ENCODE measurements at places on chromosomes 11 and 22.

- no peak for DNase-seq
Measured at GRCh38 chr11:85827748-85828639, 17.1 kb upstream of the SYTL2 start.

DNA sequence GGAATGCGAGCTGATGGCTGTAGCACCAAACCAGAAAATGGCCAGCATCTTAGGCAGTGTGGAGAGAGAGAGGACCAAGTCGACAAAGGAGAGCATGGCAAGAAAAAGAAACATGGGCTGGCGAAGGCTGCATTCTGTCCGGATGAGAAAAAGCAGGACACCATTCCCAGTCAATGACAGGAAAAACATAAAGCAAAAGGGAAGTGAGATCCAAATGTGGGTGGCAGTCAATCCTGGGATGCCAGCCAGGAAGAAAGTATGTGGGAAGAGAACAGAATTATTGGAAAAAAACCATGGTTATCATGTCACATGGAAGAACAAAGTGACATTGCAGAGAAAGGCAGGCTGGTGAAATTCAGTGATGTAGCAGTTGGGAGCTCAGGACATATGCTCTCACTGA is 36.9 kb upstream of the OR56A1 start:
- DNase-seq: no peak

GRCh38 chr11:61551634-61552033 is 29.2 kb downstream of the SYT7 start:
- DNase-seq: no peak

DNA sequence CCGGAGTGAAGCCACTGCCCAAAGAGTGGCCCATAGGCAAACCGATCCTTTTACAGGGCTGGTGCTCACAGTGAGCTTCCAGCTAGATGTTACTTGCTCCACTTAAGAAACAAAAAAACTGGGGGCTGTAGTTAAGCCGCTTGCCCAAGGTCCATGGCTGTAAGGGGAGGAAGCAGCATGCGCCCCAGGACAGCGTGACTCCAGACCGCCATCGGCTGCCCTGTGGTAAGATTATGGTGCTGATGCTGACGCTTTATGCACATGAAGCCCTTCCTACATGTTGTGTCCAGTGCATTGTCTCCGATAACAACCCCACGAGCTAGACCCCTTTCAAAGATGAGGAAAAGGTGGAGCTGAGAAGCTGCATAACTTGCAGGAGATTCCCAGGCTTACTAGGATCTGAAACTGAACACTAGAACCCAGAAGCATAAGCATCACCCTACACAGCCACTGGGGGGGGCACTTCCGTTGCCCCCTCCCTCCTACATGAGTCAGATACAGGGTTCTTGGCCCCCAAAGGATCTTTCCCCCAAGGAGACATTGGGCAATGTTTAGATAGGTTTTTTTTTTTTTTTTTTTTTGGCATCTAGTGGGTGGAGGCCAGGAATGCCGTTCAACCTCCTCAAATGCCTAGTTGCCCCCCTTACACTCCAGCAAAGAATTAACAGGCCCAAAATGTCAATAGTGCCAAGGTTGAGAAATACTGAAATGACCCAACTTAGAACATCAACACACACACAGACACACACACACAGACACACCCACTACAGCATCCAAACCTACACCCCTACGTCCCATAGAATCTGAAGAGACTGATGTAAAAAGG is 53.9 kb downstream of the MN1 start:
- DNase-seq: no peak

GRCh38 chr22:21082248-21082647 is 36.5 kb downstream of the LRRC74B start:
- DNase-seq: no peak

DNA sequence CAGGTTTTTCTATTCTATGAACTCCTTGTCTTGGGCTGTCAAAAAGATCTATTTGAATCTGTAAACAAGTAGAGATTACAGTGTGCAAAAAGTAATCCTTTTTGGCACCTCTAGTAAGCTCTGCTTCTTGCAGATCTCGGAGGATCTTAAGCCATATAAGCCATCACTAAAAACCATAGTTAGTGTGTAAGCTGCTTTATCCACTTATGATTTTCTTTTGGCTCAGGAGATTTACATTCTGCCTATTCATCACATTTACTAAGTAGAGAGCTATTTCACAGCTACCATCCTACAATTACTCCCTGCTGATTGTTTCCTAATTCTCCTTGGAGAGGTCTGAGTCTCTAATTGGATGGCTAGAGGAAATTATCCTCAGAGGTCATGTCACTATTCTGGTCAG is 385.7 kb downstream of the AASDHPPT start:
- no peak for DNase-seq

DNA sequence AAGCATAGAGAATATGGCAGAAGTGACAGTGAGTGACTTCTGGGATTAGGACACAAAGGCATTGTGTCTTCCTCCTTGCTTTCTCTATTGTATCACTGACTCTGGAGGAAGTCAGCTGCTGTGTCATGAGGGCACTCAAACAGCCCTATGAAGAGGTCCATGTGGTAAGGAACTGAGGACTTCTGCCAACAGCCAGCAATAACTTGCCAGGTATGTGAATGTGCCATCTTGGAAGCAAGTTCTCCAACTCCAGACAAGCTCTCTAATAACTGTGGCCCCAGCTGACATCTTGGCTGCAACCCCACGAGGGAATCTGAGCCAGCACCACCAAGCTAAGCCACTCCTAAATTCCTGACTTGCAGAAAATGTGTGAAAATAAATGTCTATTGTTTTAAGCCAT is 83.6 kb upstream of the ZBED5 start:
- no peak for DNase-seq

DNA sequence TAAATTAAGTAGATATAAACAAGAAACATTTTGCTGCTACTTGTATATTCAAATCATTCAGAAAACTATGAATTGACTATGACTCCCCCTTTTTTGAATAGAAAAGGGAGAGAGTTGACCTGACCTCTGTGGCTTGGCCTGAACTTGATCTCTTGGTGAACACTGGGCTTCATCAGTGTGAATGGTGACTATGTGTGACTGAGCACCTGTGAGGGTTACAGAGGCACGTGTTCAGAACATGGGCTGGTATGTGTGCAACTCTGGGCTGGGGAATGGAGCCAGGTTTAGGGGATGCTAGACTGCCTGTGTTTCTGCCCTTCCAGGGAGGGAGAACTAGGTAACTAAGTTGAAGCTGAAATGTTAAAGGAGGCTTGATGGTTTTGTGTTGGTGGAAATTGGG is 29.2 kb downstream of the HSD17B12 start:
- no peak for DNase-seq

GRCh38 chr11:102251423-102251822 is 65.9 kb upstream of the BIRC3 start:
- no peak for DNase-seq

DNA sequence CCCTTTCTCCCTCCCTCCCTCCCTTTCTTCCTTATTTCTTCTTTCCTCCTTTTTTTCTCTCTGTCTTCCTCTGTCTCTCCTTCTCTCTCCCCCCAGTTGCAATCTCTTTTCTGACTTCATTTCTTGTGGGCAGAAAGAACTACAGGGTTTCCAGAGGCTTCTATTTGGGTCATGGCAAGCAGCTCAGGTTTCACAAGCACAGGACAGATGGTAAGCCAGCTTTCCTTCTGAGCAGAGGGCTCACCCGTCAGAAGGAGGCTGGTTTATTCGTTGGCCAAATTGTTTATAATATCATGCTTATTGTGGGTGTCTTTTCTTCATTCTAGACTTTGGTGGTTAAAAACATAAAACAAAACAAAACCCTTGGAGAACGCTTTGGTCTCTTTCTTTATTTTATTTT is 58.9 kb upstream of the CLMP start:
- no peak for DNase-seq

GRCh38 chr22:19448076-19448607 is 631 bp upstream of the C22orf39 start:
- peak; percentile 24 for DNase-seq

DNA sequence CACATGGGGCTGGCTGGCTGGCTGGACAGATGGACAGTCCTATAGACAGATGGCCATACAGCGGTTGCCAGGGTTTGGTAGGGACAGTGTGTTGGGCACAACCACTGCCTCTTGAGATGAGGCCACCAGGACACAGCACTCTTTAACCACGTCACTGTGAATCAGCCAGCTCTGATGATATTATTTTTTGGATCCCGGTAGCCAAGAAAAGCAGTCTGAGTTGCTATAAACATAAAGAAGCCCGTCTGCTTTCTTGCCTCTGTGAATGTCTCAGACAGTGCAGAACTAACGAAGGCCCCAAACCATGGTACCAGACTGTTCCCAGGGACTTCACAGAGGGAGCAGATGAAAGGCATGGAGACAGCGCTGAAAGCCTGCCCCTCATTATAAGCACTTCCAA is 115.9 kb upstream of the CSNK2A3 start:
- no peak for DNase-seq

- no peak for DNase-seq
Measured at GRCh38 chr11:92753161-92753560, 216.3 kb upstream of the MTNR1B start.

DNA sequence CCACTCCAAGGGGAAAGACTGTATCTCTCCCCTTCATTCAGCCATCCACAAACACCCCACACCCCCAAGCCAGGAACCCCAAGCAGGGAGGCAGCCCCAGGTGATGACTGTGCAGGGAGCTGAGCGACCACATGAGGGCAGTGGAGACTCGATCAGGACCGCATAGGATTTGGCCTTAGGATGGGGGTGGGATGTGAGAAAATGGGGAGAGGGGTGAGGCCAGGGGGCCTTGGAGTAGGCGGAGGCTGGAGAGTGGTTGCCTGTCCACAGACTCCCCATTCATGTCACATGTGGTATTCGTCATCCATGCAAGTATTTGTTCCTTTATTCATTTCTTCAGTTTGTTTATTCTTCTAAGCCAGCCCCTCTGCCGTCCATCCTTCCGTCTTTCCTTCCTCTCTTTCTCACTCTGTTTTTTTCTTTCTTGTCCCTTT is 2.7 kb upstream of the RHOD start:
- no peak for DNase-seq

GRCh38 chr11:12587333-12587991 is 86.8 kb upstream of the TEAD1 start:
- DNase-seq: no peak

GRCh38 chr11:73121692-73122091 is 20.4 kb downstream of the FCHSD2 start:
- no peak for DNase-seq

DNA sequence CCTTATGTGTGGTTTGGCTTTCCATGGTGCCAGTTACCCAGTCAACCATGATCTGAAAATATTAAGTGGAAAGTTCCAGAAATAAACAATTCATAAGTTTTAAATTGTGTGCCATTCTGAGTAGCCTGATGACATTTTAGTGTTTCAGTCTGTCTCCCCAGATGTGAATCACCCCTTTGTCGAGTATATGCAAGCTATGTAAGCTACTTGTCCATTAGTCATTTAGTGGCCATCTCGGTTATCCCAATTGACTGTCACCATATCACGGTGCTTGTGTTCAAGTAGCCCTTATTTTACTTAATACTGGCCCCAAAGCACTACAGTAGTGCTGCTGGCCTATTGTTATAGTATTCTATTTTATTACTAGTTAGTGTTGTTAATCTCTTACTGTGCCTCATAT is 44.9 kb downstream of the ATG16L2 start:
- DNase-seq: no peak

DNA sequence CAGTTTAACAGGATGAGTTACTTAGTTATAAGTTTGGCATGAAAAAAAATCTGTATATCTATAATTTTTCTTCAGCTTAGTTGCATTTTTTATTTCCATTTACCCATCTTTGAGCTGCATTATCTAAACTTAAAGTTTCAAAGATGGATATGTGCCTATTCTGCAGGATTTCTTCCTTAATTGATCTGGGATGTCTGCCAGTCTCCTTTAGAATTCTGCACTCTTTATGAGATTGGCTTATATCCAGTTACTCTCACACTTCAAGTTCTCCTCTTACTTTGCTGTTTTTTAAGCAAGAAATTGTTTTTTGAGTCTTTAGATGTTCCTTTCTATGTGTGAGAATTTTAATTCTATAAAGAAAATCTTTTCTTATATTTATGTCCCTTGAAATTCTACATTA is 5.1 kb upstream of the PDGFD start:
- no peak for DNase-seq

GRCh38 chr11:119567688-119568582 is 145.0 kb upstream of the THY1 start:
- peak; percentile 41 for DNase-seq

DNA sequence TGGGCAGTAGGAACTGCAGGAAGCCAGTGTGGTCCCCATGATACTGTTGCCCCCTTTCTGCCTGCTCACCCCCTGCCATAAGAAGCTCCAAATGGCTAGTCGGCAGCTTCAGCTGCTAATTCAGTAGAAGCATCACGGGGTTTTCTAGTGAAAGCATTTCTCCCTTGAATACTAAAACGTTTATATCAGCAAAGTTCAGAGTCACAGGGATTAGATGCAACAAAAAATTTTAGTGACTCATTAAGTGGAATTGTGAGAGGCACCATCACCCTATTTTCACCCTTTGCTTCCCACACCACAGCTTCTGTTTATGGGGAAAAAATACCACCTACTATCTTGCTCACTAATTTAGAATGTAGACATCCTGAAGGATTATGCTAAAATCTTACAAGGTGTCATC is 25.2 kb downstream of the RAB39A start:
- DNase-seq: no peak

DNA sequence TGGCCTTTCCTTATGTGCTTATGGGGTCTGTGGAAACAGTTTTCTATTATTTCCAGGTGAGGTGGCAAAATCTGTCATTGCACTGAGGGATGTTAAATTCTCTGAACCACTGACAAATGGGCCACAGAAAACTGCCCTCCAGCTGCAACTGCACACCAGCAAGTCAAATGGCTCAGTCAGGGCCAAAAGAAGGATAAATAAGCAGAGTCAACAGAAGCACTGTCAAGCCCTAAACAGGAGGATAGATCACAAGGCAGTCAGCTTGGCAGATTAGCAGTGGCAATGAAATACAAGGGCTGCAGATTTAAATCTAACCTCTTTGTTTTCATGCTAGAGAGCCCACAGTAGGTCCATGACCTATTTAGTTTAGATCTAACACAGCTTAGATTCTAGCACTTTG is 435.6 kb downstream of the ETS1 start:
- DNase-seq: no peak

- no peak for DNase-seq
Measured at GRCh38 chr11:57651408-57651807, 1.7 kb upstream of the YPEL4 start.

DNA sequence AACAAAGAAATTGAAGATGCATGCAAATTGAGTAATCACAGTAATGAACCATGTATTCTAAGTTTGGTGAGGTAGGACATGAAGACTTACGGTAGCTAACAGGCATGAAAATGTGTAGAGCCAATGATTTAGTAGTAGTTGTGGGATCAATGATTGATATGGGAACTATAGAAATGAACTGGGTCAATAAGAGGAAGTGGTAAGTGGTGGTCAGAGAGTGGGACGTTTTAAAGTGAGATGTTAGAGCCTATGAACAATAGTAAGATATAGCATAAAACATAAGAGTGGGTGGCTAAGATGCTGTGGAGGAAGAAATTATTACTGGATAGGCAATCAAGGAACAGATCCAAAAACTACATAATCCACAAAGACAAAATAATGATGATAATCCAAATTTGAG is 45.0 kb downstream of the DLG2 start:
- DNase-seq: no peak

- DNase-seq: no peak
Measured at GRCh38 chr11:35141571-35141971, 2.6 kb downstream of the CD44 start.
